ENCODE measurements at places on chromosomes 13 and 19.
A peak's percentile ranks its signal among the peaks of the same experiment; 100 is the strongest.

DNA sequence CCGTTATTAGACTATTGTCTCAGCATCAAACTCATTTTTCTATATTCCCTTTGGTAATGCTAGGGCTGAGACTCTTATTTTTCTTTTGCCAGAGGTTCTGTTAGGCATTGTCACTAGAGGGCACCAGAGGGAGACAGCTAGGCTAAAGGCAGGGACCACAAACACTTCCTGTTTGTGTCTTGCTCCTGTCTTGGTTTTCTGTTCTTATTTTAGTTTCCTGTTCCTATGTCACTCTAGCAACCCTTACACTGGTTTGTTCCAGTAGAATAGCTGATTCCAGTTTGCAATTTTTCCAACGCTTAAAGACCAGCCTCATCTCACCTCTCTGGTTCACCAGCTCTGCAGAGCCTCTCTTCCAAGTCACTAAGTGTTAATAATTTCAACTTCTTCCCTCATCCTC, 772.0 kb downstream of the DIAPH3 start:
- DNase-seq, result peak; percentile 81

GRCh38 chr13:114076329-114077090, 55.9 kb downstream of the RASA3 start:
- no peak for DNase-seq

GRCh38 chr19:14430712-14431111, 2.4 kb upstream of the PKN1 start:
- DNase-seq, result no peak

- no peak for DNase-seq
Observed at GRCh38 chr13:109362616-109363015, 423.8 kb downstream of the IRS2 start.

DNA sequence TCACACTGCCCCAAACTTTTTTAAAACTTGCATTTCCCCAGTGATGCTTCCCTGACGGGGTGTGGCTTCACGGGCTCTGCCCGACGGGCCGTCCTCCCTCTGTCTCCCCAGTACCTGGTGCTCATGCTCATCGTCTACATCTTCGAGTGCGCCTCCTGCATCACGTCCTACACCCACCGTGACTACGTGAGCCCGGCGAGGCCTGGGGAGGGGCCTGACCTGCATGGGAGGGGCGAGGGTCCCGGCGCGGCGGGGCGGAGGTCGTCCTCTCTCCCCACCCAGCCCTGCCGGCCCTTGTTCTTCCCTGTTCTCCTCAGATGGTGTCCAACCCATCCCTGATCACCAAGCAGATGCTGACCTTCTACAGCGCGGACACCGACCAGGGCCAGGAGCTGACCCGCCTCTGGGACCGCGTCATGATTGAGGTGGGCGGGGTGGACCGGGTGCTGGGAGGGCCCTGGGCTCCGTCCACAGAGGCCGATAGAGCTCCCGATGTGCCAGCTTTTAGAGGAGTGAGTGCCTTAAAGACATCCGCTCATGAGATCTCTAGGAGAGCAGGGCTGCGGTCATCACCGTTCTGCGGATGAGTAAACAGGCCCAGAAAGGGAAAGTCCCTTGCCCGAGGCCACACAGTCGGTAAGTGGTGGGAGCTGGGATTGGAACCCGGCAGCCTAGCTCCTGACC, 6.9 kb downstream of the UPK1A start:
- DNase-seq, result peak; percentile 27

- DNase-seq, result peak; percentile 68
Observed at GRCh38 chr13:29756506-29756905, 93.9 kb downstream of the UBL3 start.

- no peak for DNase-seq
Observed at GRCh38 chr13:20054586-20054985, 96.1 kb downstream of the ZMYM2 start.

DNA sequence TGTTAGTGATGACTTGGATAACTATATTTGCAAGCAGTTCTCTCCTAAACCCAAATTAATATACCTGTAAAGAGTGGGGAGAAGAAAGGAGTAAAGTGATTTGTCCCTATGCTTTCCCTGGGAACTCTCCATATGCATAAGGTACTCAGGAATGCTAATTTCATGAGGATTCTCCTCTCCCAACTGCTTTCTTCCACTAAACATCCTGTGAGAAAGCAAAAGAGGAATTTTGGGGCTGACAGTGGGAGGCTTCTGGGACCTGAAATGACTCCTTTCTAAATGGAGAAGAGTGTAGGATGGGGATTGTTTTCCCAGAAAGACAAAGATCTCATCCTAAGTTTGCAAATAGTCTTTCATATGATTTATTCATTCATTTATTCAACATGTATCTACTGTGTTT, 250.5 kb downstream of the TDRD3 start:
- no peak for DNase-seq

DNA sequence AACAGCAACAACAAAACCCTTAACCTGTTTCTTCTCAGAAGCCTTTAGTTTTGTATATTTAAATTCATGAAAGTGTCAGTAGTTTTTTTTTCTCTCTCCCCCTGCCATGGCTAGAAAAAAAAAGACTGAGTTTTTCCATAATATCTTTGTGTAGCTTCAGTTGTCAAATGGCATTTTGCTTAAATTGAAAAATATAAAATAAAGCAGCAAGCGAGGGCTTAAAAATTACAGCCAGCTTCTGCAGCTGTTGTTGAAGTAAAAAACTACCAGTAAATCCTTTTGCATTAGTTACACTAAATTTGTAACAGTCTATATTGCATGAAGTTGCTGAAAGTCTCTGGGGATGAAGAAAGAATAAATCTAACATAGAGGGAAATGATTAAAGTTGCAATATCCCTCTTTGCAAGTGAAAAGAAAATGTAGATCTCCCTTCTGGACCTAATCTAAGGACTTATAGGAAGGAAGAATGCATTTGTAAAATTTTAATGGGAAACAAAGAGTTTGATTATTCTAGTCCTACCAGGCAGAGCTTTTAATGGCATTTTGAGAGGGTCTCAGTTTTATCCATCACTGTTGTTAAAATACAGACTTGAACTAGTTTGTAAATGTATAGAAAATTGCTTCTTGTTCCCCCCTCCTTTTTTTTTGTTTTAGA, 215.7 kb downstream of the ATP8A2 start:
- DNase-seq, result no peak

DNA sequence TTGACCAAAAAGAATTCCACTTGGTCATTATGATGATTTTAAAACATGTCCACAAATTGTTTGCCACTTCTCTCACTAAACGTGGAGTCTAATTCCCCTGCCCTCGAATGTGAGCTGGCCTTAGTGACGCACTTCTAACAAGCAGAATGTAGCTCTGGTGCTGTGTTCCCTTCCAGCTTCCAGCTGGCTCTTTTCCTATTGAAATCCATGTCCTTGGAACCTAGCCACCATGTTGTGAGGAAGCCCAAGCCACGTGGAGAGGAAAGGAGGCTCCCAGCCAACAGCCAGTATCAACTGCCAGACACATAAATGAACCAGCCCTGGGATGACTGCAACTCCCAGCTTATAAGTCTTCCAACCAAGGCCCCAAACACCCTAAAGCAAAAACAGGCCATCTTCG, 23.6 kb upstream of the CEBPA start:
- no peak for DNase-seq

DNA sequence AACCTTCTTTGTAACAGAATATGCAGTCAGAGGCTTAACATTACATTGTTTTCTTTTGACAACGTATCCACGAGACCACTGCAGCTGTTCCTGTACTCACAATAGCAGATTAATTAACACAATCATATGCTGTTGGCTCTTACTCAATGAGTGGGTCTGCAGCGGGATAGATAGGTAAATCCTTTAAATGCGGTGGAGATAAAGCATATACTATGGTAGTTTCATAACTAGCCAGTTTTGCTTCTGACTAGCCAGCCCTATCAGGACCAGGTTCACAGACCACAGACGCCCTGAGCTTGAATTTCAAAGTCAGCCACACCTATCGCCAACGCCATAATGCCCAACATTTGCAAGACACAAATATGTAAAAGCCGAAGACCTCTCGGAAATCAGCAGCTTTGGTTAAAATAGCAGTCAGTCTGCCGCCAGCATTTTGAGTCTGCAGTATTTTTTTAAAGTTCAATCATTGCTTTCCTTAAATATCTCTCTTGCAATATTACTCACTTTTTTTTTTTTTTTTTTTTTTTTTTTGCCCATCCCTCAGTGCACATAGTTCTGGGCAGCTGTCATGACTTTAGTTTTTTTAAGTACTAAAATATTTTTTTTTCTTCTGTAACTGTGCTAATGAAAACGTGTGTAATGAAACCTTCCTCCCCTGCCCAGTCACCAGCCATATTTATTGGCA, 120.5 kb downstream of the ZNF536 start:
- peak; percentile 49 for DNase-seq

GRCh38 chr13:31044364-31045285, 112.2 kb downstream of the TEX26 start:
- peak; percentile 81 for DNase-seq

- DNase-seq, result no peak
Observed at GRCh38 chr13:106336668-106337067, 198.8 kb downstream of the EFNB2 start.

GRCh38 chr13:33610438-33611120, 207.4 kb upstream of the RFC3 start:
- no peak for DNase-seq

GRCh38 chr19:46875657-46876056, 14.9 kb downstream of the ARHGAP35 start:
- no peak for DNase-seq

GRCh38 chr13:74573654-74574053, 439.4 kb upstream of the KLF12 start:
- no peak for DNase-seq

- no peak for DNase-seq
Observed at GRCh38 chr19:53962887-53963431, at the start of gene CACNG8. CACNG8 (plus strand) TSS chr19:53962937.

GRCh38 chr19:13031917-13032623, 36.8 kb downstream of the NFIX start:
- peak; percentile 79 for DNase-seq

DNA sequence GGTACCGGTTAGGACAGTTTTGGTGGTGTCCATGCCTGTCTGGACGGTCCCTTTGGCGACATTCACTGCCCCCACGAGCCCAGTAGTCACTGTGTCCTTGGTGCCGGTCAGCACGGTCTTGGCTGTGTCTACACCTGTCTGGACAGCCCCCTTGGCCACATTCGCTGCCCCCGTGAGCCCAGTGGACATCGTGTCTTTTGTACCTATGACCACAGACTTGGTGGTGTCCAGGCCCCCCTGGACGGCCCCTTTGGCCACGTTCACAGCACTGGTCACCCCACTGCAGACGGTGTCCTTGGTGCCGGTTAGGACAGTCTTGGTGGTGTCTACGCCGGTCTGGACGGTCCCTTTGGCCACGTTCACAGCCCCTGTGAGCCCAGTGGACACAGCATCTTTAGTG, 6.2 kb downstream of the PLIN4 start:
- no peak for DNase-seq

DNA sequence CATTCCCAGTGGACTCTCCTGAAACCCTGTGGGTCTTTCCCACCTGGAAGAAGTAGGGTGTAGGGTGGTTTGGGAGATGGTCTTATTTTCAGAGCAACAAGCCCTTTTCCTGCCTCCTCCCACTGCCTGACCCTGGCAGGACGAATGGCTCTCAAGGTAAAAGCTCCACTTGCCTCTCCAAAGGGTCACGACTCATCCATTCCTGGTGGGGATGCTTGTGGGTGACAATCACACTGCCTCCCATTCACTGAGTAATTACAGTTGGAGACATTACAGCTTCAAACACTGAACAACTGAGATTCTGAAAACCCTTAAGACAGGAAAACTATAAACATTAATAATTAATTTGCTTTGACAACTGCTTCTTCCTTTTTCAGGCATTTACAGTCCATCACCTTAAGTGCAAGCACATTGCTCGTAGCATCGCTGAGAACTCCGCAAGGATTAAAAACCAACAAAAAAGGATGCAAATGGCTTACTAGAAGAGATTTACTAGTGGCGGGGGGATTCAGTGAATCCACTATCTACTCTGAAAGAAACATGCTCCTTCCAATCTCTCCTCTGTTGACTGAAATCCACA, 199.6 kb upstream of the IRS2 start:
- peak; percentile 21 for DNase-seq

- no peak for DNase-seq
Observed at GRCh38 chr13:109785892-109786450, 412 bp downstream of the IRS2 start.

GRCh38 chr19:30317403-30317802, 54.8 kb upstream of the ZNF536 start:
- DNase-seq, result no peak

GRCh38 chr19:3150739-3151329, 15.0 kb downstream of the GNA15 start:
- DNase-seq, result no peak

DNA sequence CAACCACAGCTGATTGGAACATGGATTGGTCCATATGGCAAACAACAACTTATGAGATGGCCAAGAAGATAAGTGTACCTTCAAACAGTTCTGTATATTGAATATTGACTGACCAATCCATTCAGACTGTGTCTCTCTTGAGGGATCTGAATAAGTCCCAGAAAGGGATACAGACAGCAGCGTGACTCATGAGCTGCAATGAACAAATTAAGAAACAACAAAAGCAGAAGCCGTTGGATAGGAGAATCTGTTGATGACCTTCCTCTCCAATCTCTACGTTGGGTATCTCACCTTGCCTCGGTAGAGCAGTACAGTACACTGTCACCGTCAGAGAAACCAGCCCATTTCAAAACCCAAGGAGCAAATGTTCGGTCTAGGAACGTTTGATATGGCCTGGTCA, 21.3 kb downstream of the MBD3L2B start:
- DNase-seq, result no peak

GRCh38 chr19:14890643-14891379, 4.9 kb upstream of the OR7A17 start:
- DNase-seq, result no peak

- DNase-seq, result peak; percentile 78
Observed at GRCh38 chr13:60162096-60162495, 1.6 kb downstream of the DIAPH3 start.

GRCh38 chr19:58572818-58573657, at the start of gene MZF1:
MZF1 (minus strand) TSS chr19:58573335; CDS start chr19:58571389, 1,946 bp downstream.
- peak; percentile 100 for DNase-seq

DNA sequence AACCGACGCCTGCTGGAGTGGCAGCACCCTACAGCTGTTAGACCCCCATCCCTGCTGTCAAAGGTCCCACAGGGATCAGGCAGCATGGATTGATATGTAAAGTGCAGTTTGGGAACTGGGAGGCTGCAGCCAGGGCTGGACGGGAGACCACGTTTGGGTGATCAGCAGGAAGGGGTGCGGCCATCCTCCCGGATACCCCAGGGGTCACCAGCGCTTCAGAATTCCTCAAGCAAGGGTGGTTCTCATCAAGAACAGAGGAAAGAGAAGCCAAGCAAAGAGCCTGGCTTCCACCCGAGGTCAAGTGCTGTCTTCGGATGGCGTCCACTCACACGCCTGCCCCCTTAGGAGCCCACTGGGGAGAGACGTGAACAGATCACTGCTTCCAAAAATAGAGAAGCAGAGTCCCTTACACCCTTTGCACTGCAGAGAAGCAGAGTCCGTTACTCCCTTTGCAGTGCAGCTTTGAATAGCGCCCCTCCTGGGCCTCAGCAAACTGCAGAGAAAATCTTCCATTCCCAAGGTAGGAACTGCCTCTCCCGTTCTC, 35.5 kb downstream of the DHRS12 start:
- no peak for DNase-seq
